DMS153 (cell line): ENCODE measurements at places on chromosomes 4 and X.

- DNase-seq: no peak
Measured at GRCh38 chr4:159016593-159017024, 86.3 kb upstream of the RAPGEF2 start.

- no peak for DNase-seq
Measured at GRCh38 chr4:133186845-133187244, 37.8 kb downstream of the PCDH10 start.

DNA sequence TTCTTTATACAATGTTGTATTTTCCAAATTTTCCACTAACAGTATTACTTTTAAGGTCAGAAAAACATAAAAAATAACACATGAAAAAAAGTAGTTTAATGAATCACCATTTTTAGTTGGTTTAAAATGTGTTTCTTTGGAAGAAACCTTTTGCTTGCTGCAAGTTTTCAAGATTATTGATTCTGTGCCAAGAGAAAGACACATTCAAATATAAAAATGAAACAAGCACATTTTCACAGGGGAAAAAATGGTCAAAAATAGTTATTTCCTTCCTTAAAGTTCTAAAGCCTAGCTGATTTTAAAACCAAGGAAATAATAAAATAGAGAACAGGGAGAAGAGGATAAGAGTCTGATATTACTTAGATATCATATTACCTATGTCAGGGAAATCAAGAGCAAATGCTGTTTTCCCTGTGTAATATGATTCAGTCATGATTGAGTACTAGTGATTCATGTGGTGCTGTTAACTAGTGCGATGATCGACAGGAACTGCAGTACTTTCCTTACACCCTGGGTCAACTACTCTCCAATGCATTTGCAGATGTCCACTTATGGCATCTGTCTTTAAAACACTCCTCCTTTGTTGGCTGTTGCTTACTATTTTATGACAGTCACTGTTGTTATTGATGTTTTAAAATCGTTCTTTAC lies 103.8 kb downstream of the CAMK2D start:
- peak; percentile 44 for DNase-seq

- DNase-seq: no peak
Measured at GRCh38 chr4:154953691-154954090, 172.6 kb downstream of the RBM46 start.

DNA sequence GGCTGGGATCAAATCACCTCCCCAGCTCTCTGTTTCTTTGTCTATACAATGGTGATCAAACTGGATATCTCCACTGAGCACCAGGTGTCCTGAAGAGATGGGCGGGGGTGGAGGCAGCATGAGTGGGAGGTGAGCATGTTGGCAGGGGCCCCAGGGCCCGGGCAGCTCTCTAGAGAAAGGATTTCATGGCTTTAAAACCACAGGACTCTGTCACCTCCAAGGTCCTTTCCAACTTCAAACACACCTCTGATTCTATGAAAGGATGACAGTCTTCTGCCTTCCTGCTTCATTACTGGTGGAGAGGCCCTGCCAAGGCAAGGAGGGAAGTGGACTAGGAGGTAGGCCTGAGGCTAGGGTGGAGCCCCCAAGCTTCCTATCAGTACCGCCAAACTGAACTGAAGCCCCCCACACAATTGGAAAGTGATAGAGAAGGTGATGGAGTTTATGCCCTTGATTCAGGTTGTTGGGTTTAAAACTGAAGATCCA lies 38.6 kb downstream of the TRIM2 start:
- DNase-seq: no peak

GRCh38 chr4:75547647-75548387 lies 8.0 kb upstream of the ODAPH start:
- DNase-seq: no peak

DNA sequence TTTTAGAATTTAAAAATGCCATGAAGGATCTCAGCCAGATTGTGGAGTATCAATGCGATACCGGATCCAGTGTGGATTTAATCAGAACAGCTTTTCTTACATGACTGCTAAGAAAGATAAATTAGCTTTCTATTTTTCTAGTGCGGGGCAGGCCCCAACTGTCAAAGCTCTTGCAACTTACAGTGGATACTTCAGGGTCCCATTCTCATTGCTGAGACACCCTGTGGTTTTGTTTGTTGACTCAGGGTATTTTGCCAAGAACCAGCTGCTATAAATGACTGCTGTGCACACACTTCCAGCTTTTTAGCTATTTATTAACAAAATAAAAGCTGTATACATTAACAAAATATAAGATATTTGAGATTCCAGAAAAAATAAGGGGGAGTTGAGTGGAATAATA lies 166.4 kb downstream of the DCLK2 start:
- peak; percentile 23 for DNase-seq

- no peak for DNase-seq
Measured at GRCh38 chr4:20428436-20429160, 176.9 kb downstream of the SLIT2 start.

- no peak for DNase-seq
Measured at GRCh38 chrX:2457289-2458133, 43.3 kb downstream of the DHRSX start.

GRCh38 chrX:120264341-120264740 lies 13.7 kb downstream of the ZBTB33 start:
- no peak for DNase-seq

- DNase-seq: no peak
Measured at GRCh38 chr4:44916411-44916810, 190.1 kb upstream of the GNPDA2 start.

DNA sequence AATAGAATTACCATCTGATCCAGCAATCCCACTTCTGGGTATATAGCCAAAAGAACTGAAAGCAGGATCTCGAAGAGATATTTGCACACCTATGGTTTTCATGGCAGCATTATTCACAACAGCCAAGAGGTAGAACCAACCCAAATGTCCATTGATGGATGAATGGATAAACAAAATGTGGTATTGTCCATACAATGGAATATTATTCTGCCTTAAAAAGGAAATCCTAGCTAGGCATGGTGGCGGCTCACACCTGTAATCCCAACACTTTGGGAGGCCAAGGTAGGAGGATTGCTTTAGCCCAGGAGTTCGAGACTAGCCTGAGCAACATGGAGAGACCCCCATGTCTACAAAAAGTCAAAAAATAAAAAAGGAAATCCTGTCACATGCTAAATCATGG lies 27.3 kb downstream of the SAT1 start:
- no peak for DNase-seq

- no peak for DNase-seq
Measured at GRCh38 chr4:3369781-3370674, 71.7 kb upstream of the HGFAC start.

DNA sequence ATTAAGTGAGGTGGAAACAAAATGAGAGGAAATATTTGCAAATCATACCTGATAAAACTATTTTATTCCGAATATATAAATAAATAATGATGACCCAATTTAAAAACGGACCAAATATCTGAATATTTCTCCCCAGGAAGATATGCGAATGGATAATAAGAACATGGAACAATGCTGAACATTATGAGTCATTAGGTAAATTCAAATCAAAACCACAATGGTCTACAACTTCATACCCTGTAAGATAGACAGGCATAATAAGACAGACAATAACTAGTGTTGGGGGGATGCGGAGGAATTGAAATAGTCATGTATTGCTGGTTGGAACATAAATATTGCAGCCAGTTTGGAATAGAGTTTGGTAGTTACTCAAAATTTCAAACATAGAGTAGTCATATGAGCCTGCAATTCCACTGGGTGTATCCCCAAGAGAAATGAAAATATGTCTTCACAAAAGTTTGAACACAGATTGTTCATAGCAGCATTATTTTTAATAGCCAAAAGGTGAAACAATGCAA lies 47.6 kb upstream of the DRP2 start:
- no peak for DNase-seq

- DNase-seq: no peak
Measured at GRCh38 chr4:141565379-141566089, 70.8 kb upstream of the IL15 start.

GRCh38 chr4:2935762-2936743 lies 27.2 kb downstream of the NOP14 start:
- no peak for DNase-seq

- no peak for DNase-seq
Measured at GRCh38 chrX:49268702-49269009, 937 bp upstream of the PPP1R3F start.

DNA sequence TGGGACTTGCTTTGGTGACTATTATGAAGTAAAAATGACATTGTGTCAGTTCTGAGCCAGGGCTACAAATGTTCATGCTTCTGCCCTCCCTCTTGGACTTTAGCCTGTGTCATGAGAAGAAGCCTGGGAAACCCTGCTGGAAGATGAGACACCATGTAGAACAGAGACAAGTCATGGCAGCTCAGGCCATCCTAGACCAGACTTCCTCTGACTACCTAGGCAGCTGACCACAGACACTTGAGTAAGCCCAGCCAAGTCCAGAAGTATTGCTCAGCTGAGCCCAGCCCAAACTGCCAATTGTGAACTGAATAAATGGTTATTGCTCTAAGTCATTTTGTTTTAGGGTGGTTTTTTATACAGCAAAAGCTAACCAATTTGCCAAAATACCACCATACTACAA lies 467.6 kb upstream of the CNKSR2 start:
- DNase-seq: no peak

GRCh38 chr4:26622913-26623312 lies 39.0 kb downstream of the TBC1D19 start:
- no peak for DNase-seq

GRCh38 chrX:105972690-105973386 lies 65.7 kb downstream of the SERPINA7 start:
- no peak for DNase-seq

- DNase-seq: no peak
Measured at GRCh38 chr4:172983014-172983413, 185.6 kb upstream of the GALNT7 start.
